ENCODE measurements at places on chromosomes 11 and 22.

DNA sequence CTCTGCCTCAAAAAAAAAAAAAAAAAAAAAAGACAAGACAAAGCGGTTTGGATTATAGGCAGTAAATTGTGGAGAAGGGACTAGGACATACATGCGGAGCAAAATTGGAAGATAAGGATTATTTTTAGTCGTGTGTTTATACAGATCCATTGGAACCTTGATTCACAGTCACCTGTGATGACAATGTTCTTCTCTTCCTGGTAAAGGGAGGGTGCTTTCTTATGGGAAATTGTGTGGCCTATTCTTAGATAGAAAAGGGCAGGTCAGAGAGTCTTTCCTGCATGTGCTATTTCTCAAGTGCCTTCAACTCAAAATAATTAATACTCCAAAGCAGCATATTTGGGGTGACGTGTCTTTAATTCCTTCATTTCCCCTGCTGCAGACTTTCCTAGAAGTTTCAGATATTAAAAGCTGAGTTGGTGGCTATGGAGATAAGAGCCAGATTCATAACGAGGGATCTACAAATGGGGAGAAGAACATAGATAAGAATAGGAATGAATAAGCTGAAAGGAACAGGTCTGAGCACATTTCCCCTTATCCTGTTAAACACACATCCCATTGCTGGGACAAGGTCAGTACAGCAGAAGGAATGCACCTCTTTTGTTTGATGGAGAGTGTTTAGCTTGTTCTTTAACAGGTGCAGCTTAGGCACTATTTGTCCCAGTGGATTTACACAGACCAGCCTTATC is 22.5 kb downstream of the GSTT2B start:
- DNase-seq: no peak

- DNase-seq: no peak
These were observed 54.9 kb downstream of the MTNR1B start for GRCh38 chr11:93024369-93024768.

DNA sequence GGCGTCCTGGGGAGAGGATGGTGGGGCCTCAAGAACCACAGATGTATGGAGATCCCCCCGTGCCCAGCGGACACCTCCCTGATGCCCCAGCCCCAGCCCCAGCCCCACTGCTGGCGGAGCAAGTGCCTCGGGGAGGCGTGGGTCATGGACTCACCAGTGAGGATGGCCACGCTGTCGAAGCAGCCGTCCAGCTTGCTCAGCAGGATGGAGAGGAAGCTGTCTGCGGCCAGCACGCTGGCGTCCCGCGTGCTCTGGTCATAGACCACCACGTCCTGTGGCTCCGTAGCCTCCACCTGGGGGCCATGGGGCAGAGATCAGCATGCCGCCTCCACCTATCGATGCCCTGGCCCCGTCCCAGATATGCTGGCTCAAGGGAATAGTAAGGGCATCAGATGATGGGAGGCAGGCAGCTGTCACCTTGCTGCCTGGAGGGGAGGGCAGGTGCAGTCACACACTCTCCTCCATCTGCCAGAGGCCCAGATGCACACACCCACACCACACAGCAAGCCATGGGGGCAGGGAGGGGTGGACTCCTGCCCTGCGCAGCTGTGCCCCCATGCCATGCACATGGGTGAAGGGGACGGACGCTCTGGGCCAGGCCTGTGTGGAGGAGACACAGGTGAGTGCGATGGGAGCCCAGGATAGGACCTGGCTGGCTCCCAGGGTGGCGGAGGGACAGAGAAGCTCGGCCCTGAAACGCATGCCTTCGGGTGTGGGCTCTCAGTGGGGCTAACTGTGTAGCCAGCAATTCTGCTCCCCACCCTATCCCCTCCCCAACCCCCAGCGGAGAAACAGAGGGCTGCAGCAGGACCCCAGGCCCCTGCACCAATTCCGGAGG is 8.2 kb downstream of the DUSP8 start:
- DNase-seq: no peak

- DNase-seq: peak; percentile 43
These were observed 26.5 kb downstream of the ABTB2 start for GRCh38 chr11:34331329-34331728.

DNA sequence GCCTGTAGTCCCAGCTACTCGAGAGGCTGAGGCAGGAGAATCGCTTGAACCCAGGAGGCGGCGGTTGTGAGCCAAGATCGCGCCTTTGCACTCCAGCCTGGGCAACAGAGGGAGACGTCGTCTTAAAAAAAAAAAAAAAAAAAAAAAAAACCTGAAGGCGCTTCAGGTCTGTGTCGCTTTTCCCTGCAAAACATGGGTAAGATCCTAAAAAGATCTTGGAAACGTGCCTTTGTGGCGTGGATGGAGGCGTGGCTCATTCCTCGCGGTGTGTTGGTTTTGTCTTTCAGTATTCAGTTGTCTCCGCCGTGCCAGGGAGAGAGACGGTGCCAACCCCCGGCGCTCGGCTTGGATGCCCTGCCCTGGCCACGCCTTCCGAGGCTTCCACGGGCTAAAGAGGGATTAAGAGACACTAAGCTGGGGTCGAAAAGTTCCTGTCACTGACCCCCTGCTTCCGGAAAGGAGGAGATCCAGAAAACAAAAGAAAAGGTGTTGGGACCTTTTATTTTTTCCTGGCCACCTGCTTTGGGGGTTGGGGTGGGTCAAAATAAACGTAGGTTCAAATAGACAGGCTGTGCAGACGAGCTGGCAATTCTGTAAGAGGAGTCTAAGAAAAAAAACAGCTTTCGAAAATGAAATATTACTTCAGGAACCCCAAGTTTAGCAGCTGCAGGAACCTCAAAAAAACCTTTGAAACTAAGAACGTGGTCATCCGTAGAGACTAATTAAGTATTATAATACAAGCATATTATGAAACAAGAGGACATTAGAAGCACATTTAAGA is 1.1 kb upstream of the SLC35F2 start:
- peak; percentile 35 for DNase-seq

DNA sequence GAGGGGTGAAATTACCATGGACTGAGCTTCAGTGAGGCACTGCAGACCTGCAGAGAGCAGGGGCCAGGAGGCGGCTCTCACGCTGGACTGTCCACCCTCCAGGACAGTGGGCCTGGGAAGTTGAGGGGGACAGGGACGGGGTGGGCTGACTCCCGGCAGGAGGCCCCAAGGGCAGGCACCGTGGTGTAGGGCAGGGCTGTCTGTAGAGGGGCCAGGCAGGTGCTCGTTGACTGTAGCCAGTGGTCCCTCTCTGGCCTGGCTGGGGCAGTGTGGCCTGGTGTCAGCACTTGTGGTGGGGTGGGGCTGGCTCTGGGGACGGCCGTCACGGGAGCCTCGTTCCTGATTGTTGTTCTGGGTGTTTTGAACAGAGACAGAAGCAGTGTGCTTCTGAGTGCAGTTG is 46.4 kb downstream of the MUC6 start:
- no peak for DNase-seq

- no peak for DNase-seq
These were observed 7.1 kb downstream of the GALR3 start for GRCh38 chr22:37830093-37830842.

GRCh38 chr22:24393012-24393559 is 34.3 kb upstream of the ADORA2A start:
- DNase-seq: no peak

DNA sequence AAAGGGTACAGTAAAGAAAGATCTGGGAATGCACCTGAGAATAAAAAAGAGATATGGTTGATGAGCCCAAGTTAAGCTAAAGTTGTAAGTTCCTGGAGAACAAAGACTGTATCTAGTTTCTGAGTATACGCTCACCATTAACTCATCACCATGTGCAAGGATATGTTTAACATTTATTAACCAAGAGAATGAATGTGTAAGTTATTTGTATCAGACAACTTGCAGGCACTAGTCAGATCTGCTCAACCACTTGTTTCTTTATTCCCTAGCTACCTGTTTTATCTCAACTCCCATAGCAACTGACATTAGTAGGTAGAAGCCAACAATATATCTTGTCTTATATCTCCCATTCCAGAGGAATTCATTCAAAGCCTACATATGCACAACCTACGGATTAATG is 74.9 kb upstream of the KCNA4 start:
- no peak for DNase-seq

GRCh38 chr22:25488244-25489020 is 76.0 kb upstream of the GRK3 start:
- peak; percentile 61 for DNase-seq

GRCh38 chr11:117189191-117189940 is 9.8 kb upstream of the TAGLN start:
- DNase-seq: no peak

- no peak for DNase-seq
These were observed 104.8 kb upstream of the MTMR2 start for GRCh38 chr11:96028746-96029145.

DNA sequence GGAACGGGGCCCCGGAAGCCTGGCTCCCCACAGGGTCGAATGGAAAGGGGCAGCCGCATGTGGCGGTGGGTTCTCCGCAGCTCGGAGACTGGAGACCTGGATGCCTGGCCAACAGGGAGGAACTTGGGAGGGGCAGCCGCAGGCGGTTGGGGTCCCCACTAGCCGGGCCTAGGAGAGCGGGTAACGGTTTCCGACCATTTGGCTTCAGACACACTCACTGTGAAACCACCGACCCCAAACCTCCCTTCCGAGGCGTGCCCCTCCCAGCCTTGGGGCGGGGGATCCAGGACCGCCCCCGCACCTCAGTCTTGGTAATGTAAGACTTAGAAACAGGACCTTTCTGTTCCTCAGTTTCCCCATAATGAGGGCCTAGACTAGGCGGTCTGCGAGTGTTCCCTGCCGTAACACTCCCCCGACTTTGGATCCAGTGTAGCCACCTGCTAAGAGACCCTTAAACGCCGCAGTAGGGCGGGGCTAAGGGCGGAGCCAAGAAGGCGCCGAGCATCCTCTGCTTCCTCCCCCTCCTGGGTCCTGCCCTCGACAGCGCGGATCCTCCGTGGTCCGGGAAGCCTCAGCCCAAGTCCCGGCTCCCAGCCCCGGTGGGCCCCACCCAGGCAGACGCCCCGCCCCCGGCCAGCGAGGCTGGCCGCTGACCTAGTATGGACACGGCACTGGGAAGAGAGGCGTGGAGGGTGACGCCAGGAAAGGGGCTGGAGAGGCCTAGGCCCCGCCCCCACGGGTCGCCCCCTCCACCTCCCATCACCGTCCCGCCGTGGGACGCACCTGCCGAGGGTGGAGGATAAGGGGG is 1.8 kb upstream of the RASGRP2 start:
- DNase-seq: peak; percentile 93

GRCh38 chr11:75442161-75442885 is 9.3 kb upstream of the KLHL35 start:
- no peak for DNase-seq

GRCh38 chr11:110243791-110244190 is 52.6 kb downstream of the RDX start:
- no peak for DNase-seq

DNA sequence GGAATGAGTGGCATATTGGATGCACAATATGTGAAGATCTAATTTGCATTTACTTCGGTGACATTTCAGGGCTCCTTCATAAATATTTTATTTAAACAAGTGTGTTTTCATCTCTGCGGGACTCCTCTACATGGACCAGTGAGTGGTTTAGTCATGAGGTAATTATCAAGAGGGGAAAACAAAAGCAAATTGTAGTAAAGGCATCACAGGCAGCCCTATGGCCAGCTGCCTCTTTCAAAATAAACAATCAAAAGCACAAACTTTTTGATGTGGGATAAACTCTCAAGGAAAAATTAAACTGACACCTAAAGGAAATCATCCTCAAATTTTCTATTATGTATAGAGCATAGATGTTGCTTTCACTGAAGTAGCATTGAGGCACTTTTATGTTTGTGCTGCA is 6.0 kb downstream of the SYT9 start:
- no peak for DNase-seq

- no peak for DNase-seq
These were observed 429.6 kb downstream of the BRD1 start for GRCh38 chr22:49398115-49398514.

DNA sequence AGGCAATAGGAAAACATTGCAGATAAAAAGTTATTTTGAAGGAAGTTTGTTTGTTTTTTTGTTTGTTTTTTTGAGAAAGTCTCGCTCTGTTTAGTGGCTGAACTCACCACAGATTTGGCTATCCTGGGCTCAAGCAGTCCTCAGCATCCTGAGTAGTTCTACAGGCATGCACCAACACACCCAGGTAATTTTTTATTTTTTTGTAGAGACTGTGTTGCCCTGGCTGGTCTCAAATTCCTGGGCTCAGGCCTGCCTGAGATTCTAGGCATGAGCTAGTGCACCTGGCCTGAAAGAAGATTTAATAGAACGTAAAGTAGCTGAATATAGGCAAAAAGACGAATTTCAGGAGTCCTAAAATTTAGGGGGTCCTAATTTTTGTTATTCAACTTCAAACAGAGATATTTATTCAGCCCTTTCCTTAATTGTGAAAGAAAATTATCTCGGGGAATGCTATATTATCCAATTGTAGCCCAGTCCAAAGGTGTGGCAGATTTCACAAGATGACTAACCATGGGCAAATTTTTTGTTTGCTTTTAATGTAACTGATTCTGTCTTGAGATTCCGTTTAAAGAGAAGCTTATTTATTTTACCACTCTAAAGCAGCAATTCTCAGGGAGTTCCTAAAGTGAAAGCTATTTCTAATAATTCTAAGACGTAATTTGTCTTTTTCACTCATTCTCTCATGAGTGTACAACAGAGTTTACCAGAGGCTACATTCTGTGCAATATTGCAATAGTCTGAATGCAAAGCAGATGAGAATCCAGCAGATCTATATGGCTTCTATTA is 940 bp downstream of the IL18 start:
- DNase-seq: no peak

DNA sequence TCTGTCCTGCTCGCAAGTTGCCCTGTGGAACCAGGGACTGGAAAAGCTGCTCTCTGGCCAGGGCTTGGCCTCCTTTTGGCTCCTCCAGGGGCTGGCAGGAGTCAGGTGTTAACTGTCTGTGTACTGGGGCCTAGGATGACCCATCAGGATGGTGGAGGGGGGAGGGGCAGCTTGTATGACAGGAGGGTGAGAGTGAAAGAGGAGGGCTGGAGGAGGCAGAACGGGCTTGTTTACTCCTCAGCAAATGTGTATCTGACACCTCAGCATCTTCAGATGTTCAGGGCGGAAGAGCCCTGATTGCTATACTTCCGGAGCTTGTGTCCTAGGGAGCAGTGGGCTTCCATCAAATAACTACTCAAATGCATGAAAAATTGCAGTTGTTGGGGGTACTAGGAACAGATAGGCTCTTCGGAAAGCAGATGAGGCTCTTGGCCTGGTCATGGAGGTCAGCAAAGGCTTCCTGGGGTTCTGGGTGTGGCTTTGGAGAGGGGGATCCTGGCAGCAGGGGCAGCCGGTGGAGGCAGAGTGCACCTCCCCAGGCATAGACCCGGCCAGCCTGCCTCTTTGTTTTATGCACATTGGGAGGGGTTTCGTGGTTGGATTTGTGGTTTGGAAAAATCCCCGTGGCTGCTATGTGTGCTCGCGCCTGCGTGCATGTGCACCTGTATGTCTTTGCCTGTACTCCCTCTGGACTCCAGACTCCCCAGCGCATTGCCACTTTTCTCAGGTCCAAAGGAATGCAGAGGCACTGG is 31.2 kb downstream of the CD82 start:
- no peak for DNase-seq

- DNase-seq: peak; percentile 13
These were observed 368.6 kb downstream of the OPCML start for GRCh38 chr11:133163463-133164419.

DNA sequence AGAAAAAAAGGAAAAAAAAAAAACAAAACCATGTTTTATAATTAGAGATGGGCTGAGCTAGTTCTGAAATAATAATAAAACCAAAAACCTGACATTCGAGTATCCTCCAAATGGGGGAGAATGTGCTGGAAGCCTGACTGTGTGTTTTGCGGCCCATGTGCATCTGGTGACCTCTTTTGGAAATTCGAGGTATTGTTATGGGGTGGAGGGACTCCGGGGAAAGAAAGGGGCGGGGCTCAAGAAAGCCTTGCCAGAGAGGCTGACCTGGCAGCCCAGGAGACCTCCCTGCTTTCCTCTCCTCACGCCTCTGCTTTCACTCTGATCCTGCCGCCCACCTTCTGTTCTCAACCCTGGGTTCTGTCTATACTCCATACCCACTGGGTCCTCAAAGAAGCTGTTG is 72.9 kb downstream of the CTTN start:
- peak; percentile 44 for DNase-seq

All from H54 (cell line).